ENCODE measurements at places on chromosomes 2 and 18. TPM values are rescaled to one million over a fixed set of nuclear protein-coding genes. Genes with fewer than 3 reads are reported as not detected.

DNA sequence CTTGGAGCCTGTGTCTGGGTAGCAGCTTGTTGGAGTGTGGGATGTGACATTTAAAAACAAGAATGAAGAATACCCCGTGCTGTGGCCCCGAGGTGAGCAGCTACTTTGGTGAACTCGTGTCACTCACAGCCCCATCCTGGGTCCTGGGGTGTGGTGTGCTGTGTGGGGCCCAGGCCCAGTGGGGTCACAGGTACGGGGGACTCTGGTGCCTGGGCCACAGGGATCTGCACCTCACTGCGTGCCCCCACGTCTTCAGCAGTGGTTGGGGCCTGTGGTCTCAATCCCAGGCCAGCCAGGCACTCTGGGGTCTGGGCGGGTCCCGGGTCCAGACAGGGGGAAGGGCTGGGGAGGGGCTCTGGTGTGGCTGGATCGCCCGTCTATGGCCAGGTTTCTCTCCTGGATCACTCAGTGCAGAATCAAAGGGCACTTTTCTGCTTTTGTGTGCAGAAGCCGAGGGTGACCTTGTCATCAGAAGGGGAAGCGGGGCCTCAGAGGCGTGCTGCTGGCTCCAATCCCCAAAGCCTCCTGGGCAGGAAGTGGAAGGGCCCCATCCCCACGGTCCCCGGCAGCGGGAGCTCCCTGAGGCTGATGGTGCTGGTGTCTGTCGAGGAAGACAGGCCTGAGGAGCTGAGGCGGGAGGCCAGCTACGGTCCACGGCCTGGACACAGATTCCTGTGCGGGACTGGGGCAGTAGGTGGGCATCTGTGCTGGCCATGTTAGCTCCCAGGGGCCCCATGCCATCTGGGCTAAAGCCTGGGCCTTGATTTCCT, 1.4 kb downstream of the GPR35 start:
- DNase-seq: no peak

GRCh38 chr2:174012347-174013314, 47.5 kb upstream of the SP3 start:
- DNase-seq: no peak

DNA sequence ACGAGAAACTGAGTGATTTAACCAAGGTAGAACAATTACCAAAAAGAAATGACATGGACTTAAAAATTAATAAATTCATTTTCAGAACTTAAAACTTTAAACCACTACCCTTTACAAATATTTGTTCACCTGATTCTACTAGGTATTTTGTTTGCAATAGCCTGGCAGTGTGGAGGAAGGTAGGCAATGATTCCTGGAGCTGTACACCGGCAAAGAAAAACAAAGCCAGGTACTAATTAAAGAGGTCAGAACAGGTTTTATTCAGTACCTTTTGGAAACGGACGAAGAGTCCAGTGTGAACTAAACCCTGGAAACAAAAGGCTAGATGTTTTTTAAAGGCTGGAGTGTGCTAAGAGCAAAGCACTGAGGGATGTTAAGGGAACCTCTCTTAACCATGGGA, 561.3 kb upstream of the FSHR start:
- no peak for DNase-seq

DNA sequence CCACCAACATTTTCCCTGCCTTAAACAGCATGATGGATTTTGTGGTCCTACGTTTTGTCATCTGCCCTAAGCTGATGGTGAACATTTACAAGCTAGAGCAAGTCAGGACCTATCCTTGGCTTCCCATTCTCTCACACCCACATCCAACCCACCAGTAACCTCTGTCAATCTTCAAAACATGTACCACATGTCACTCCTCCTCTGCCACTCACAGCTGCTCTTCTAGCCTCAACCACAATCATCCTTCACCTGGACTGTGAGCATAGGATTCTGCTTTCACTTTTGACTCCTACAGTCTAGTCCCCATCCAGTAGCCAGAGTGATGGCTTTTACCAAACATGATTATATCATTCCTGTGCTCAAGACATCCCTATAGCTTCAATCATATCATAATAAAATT, 279.8 kb upstream of the DLGAP1 start:
- DNase-seq: no peak

The RFTN2 gene
- total RNA-seq: not detected

DNA sequence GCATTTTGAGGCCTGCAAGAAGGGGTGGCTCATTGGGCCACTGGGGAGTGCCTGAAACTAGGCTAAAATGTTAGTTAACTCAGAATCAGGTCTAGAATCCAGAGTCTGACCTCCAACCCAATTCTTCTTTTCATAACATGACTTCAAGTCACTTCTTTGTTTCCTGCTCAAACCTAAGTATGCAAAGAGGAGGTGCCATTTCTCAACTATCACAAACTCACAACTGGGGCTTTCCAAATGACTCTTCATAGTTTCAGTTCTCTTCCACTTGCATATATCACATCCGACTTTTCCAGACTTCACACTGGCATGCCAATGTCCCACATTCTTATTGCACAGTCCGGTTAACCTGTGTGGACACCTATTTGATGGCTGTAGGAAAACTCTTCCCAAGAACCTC, 211.6 kb downstream of the TCF4 start:
- no peak for DNase-seq

DNA sequence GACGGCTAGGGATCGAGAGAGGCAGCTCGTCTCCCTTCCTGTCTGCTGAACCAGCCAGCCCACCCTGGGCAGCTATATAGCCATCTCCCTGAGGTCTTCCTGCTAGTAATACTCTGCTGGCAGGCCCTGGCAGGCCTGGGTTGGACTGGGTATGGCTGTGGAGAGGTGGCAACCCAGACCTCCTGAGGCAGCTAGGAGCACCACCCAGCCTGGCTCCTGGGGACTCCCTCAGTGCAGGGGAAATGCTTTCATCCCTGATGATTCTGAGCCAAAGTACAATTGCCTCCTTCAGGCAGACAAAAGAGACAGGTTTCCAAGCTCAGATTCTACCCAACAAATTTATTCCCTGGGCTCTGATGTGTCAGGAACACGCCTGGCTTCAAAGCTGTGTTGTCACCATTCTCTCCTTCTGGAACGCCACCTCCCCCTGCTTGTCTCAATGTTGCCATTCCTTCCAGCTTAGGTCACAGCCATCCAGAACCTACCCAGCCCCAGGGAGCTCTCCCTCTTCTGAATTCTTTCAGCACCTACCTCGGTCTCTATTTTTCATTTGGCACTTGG, 4.7 kb upstream of the DNAJB2 start:
- peak; percentile 81 for DNase-seq

Data from HT1080 (cell line).